ENCODE measurements at places on chromosomes 7 and 10.

- no peak for DNase-seq
Measured at GRCh38 chr10:92688927-92689662, 660 bp upstream of the HHEX start.

DNA sequence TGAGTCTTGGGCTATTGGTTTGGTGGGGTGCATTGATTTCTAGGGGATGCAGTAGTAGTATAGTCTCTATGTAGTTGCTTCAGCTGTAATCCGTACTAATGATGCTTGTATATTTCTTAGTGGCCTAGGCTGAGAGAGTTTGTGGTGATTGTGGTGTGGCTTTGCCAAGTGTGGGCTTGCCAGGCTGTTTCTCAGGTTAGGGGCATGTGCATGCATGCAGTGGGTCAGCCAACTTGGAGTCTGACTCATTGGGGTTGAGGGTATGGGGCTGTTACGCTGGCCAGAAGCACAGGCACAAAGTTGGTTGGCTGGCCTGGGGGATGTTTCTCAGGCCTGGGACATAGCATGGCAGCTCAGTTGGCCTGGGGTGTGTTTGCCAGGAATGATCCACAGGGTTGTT, 25.7 kb upstream of the PLA2G12B start:
- no peak for DNase-seq

GRCh38 chr7:152180587-152180986, 155.1 kb downstream of the GALNT11 start:
- no peak for DNase-seq

DNA sequence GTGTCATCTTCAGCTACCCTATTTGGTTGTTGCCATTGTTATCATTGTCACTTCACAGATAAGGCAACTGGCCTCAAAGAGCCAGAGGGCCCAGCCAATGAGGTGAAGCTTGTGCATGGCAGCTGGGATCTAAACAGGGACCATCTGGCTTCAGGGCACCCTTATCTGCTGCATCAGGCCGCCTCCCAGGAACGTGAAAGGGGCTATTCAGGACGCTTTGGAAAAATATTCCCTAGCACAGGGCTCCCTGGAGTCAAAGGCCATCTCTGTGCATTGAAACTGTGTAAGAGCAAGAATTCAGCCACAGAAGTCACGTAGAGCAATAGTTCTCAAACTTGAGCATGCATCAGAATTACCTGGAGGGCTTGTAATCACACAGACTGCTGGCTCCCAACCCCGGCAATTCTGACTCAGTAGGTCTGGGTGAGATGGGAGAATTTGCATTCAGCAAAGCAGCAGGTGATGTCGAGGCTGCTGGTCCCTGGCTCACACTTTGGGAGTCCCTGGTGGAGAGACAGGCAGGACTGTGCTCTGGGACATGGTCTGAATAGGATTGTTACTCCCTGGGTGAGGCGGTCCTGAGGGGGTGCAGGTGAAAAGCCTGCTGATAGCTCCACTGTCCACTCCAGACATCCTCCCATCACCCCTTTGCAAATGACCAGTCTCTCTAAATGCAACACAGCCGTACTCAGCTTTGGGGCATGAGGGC, 21.5 kb upstream of the PLEKHA1 start:
- DNase-seq = no peak

DNA sequence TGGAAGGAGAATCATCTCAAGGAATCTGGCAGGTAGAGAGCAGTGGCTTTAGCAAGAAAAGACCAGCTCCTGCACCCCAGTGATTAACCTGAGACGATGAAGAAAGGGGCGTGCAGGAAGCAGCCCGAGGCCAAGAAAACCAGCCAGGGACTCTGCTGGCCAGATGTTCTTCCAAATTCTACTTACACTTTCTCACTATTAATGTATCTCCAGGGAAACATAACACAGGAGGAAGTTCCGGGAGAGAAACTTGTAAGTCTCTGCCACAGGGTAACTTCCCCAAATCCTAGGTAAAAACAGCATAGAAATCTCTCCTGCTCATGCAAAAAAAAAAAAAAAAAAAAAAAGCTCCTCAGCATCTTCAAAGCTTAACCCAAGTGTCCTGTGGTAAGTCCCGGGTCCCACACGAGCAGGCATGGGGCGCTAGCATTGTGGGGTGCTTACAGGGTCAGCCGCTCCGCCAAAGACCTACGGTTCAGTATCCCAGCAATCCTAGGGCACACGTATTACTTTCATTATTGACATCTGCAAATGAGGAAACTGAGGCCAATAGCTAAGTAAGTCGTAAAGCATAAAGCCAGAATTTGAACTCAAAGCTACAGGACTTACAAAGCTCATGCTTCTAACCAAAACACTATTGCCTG, 97.2 kb upstream of the GNA12 start:
- DNase-seq = no peak
